ENCODE measurements at places on chromosomes 4 and X.

DNA sequence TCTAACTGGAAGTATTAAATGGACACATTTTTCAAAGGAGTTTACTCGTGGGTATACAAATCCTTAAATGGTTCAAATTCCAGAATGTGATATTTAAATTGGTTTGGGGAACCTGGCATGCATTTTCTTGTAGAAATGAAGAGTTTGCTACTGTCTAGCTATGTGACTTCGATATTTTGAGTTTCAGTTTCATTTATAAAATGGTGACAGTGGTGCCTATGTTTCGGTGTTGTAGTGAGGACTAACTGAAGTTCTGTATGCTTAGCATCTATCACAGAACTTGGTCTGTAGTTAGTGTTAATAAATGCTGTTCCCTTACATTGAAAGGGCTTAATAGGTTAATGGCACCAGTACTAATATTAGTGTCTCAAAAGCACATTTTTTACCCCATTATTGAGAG is 29.4 kb downstream of the TRPC5 start:
- no peak for DNase-seq

GRCh38 chr4:168646001-168646768 is 149.3 kb downstream of the PALLD start:
- DNase-seq = no peak

DNA sequence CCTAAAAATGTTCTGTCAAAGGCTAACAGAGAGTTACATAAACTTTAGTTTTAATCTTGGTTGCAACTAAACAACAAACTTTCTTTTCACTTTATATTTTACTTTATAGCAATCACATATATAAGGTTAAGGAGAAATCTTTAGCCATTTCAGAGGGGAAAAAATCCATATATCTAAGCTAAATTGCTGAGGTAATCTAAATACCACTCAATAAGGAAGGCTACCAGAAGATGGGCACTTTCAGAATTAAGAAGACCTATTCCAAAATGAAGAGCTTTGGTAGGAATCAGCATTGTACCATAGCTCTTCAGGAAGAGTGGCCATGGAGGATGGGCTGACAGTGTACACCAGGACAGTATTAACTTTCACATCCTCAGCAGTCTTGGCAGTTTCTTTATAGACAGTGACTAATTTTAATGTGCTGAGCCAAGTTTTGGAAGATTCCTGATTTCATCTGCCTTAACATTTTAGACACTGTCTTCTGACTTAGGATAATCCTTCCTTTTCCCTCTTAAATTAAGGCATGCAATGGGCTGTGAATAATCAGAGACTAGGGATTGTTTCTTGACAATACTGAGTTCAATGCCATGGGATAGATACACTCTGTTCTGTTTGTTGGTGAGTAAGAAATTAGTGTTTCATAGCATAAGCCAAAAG is 7.1 kb downstream of the FAT4 start:
- no peak for DNase-seq

DNA sequence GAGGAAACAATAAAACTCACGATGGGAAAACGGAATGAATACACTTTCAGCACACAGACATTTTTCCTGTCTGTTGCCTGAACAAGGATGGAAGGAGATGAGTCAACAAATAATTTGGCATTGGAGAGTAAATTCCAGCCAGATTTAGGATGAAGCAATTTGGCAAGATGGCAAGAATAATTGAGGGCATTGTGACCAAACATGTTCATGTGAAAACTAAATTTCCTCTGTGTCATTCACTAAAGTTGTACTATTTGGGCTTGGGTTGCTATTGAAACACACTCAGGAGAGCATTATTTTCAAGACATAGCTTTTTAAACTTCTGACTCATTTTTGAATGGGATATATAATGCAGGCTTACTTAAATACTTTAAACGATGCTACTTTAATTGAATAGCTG is 1614.4 kb downstream of the PCDH19 start:
- no peak for DNase-seq

GRCh38 chr4:81923140-81923539 is 450.7 kb downstream of the HNRNPD start:
- no peak for DNase-seq

GRCh38 chrX:15233416-15234015 is 36.4 kb downstream of the ASB9 start:
- DNase-seq = no peak

- no peak for DNase-seq
Measured at GRCh38 chr4:95638920-95639501, 90.2 kb upstream of the UNC5C start.

GRCh38 chr4:173494013-173494970 is 35.7 kb downstream of the HAND2 start:
- DNase-seq = no peak

GRCh38 chr4:74423104-74423503 is 21.8 kb upstream of the AREG start:
- no peak for DNase-seq

DNA sequence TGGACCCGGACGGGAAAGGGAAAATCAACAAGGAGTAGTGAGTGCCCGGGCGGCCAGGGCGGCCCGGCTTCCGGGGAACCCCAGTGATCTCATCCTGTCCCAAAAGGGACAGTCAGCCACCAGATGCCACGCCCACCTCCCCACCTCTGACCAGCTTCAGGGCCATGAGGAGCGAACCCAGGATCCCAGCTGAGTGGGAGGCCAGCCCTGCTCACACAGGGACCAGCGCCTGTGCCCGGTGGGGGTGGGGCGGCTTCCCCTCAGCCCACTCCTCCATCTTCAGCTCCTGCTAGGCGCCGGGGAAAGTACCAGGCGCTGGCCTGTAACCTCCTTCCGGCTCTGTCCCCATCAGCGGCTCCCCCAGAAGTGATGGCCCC is 6.2 kb downstream of the MYL5 start:
- DNase-seq = no peak

DNA sequence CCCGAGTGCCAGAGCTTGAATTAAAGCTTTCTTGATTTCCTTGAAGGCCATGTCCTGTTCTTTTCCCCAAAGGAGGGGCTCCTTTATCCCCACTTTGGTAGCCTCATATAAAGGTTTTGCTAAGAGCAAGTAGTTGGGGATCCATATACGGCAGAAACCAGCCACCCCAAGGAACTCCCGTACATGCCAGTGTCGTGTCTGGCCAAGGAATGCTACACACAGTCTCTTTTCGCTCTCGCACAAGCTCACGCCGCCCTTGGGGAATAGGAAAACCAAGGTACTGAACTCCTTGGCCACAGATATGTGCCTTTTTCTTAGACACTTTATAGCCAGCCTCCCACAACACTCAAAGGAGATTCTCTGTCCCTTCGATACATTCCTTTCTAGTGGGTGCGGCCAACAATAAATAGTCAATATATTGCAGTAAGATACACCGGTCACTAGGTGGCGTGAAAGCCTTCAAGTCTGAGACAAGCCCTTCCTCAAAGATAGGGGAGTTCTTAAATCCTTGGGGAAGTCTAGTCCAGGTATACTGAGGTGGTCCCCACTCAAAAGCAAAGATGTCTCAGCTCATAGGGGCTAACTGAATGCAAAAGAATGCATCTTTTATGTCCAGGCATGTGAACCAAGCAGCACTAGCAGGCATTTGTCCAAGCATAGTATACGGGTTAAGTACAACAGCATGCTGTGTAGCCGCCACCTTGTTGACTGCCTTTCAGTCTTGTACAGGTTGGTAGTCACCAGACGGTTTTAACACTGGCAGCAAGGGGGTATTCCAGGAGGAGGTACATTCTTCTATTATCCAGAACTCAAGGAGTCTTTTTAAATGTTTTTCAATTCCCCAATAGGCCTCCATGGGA is 57.8 kb upstream of the XAGE1B start:
- DNase-seq = no peak

All from cortex of kidney (tissue), 1 donor.